Small intestine (tissue), 16 donors: ENCODE measurements at places on chromosomes 7 and 10.

- DNase-seq, result no peak
Observed at GRCh38 chr10:109774121-109774440, 149.2 kb downstream of the XPNPEP1 start.

GRCh38 chr7:149214020-149214720 lies 18.8 kb downstream of the ZNF282 start:
- DNase-seq, result no peak

DNA sequence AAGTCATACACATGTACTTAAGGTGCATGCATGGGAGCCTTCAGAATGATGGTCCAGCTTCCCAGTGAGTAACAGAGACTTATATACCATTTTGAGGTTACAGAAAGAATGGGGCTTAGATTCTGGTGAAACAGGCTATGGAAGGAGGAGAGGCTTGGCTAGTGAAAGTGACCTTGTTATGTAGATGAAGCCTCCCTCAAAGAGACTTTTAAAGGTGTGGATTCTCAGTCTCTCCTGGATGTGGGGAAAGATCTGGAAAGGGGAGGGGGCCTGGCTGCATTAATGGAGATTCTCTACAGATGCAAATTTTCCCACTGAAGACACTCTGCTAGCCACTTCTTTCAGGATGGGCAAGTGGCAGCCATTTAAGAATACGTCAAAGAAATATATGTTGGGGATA lies 5.5 kb downstream of the RASSF4 start:
- DNase-seq, result no peak

DNA sequence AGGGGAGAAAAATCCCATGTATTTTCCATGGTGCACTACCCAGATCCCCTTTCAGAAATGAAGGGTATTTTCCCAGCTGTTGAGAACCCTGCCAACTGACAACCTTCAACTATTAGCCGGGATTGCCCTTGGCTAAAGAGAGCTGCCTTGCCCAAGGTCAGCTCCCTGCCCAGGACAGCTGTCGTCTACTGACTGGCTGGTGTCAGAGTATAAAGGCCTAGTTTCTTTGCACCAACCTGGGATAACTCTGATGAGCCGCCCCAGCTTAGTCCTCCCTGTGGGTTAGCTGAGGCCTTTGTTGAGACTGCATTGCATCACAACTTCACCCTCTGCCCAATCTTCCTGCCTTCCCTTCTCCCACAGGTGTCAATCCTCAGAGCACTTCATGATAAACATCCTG lies 147.2 kb upstream of the RHEB start:
- no peak for DNase-seq

DNA sequence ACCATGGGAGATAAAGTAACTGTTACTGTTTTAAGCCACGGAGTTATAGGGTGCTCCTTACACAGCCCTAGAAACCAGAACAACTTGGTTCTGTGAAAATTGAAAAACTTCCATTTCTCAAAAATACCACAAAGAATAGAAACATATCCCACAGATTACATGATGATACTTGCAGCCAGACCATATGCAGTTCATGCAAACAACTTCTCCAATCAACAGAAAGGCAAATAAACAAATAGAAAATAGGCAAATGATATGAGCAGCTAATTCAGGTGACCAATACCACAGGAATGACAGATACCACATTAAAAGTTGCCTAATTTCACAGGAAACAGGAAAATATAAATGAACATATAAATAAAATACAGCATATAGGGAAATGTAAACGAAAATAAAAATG lies 297.5 kb downstream of the HTR7 start:
- no peak for DNase-seq

GRCh38 chr7:42144604-42145003 lies 92.4 kb downstream of the GLI3 start:
- DNase-seq, result no peak

DNA sequence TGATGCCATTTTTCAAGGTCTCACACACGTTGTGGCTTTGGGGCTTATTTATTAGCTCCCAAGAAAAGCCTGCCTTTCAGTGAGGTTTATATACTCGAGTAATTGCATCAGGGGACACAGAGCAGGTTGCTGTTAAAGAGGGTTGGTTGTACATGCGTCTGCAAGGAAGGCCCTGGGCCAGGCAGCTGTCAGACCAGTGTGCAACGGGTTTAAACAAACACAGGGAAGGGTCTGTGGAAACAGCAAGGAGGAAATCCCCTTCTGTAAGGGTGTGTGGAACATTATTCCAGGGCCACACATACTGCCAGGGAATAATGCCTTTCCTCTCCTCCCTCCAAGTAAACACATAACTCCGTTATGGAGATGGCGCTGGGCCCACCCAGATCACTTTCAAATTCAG lies 1.7 kb upstream of the CHST15 start:
- no peak for DNase-seq

DNA sequence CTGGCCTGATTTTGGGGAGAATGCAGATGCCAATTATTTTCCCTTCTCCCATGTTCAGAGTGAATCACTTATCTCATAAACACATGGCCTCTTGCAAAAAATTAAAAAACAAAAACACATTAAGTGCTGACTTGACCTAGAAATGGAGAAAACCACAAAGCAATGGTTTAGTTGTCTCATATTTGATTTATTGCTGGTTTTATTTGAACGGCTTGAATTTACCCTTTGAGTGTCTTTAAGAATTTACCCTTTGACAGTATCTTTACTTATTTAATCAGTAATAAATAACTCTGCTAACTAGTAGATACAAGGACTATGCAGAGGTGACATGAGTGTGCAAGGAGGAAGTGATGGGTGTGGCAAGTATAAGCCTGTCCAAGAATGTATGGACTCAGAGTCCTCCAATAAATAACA lies 68.1 kb upstream of the GSDME start:
- peak; percentile 71 for DNase-seq

DNA sequence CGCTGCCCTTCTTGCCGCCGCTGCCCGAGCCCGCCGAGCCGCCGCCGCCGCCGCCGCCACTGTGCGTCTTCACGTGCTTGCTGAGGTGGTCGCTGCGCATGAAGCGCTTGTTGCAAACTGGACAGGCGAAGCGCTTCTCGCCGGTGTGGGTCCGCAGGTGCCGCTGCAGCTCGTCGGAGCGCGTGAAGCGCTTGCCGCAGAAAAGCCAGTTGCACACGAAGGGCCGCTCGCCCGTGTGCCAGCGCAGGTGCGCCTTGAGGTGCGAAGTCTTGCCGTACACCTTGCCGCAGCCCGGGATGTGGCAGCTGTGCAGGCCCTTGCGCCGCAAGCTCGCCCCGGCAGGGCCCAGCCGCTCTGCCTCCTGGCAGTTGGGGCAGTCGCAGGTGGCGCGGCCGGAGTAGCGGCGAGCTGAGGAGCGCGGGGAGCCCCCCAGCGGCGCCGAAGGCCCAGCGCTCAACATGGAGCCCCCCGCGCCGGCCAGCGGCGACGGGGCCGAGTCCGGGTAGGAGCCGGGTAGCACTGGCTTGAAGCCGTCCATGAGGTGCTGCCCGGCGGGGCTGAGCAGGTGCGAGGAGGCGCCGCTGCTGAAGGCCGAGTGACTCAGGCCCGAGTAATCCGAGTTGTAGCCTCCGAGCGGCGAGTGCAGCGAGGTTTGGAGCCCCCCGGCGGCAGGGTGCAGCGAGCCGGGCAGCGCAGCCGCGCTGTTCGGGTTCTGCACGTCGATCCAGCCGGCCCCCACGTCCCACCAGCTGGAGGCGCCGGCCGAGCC lies 2.1 kb downstream of the SP8 start:
- DNase-seq, result no peak

GRCh38 chr7:112880818-112881418 lies 90.7 kb upstream of the TMEM168 start:
- DNase-seq, result no peak

DNA sequence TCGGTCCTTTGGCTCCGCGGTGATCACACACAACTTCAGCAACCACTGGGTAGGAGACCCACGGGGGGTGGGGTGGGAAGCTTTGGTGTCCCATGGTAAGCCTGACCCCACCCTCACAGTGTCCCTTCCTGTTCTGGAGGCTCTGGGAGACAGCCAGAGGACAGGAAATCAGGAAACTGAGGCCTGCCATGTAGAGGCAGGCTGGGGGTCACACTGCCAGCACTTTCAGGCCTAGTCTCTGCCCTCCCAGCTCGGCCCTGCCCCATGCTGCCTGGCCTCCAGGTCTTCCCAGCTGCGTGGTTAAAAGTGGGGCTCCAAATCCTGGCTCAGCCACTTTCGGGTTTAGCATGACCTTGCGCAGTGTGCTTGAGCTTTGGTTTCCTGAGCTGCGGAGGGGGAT lies 10.9 kb downstream of the AQP1 start:
- DNase-seq, result no peak

GRCh38 chr7:139118805-139119485 lies 9.4 kb upstream of the ZC3HAV1 start:
- peak; percentile 86 for DNase-seq

DNA sequence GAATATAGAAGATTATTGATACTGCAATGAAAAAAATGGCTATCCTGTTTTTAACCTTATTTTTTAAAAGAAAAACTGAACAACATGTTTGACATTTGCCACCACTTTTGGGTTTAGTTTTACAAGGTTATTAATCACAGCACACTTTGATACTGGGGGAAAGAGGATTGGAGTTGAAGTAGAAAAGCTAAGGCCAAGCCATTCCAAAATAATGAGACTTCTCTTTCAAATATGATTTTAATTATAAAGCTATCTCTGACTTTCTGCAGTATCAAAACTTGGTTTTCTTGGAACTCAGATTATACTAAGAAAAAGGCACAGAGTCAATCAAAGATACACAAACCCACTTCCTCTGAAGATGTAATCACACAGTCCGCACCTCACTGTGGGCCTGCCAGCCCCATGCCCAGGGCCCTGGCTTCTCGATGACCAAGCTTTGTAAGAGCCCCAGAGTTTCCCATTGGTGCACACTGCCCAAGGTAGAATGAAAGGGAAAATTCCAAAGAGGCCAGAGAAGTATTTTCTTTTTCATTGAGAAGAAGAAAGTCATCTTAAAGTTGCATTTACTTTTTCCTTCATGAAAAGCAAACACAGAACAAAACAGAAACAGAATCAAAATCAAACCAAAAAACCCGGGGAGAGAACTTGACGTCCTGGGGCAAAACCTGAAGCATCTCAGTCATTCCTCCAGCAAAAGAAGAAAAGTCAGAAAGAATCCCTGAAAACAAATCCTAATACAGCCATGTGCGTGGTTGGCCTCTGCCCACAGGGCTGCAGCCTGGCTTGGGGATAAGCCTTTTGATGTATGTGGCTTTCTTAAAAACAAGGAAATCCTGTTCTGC lies 187.7 kb upstream of the KLF6 start:
- no peak for DNase-seq

DNA sequence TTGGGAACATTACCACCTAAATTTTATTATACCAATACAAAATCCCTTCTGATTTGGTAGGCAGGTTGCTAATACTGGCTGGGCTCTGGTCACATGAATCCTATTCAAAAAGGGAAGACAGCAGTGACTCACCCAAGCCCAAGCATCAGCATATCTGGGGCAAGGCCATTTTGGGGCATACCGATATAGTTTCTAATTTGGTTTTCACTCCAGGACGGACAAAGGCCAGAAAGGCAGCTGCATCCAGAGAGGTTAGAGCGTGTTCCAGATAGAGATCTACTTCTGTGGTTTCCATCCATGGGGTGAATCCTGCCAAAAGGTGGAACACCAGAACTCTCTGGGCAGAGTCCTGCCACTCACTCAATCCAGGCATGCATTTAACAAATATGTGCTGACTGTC lies 335.8 kb downstream of the ELMO1 start:
- no peak for DNase-seq

GRCh38 chr10:123327450-123327849 lies 173.2 kb downstream of the BUB3 start:
- DNase-seq, result no peak

- DNase-seq, result no peak
Observed at GRCh38 chr7:6432781-6433180, 15.0 kb downstream of the DAGLB start.

DNA sequence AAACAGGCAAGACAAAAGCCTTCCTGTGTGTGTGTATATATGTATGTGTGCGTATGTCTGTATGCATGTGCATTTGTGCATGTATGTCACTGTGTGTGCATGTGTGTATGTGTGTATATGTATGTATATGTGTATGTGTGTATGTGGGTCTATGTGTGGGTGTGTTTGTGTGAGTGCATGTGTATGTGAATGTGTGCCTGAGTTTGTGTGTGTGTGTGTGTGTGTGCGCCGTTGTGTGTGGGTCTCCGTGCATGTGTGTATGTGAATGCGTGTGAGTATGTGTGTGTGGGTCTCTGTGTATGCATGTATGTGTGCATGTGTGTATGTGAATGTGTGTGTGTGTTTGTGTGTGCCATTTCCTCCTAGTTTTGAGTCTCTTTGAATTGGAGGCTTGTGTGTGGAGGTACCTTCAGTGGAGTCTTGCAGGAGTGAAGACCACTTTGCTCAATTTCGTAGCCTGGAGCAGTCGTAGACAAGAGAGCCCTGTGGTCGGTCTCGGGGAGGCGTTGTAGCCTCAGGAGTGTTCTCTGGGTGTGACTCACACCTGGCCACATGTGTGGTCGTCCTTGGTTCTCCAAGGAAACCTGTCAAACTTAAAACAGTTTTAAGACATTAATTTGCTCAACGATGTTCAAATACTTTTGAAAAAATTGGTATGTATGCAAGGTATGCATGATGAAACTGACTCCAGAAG lies 28.1 kb downstream of the INPP5A start:
- no peak for DNase-seq

DNA sequence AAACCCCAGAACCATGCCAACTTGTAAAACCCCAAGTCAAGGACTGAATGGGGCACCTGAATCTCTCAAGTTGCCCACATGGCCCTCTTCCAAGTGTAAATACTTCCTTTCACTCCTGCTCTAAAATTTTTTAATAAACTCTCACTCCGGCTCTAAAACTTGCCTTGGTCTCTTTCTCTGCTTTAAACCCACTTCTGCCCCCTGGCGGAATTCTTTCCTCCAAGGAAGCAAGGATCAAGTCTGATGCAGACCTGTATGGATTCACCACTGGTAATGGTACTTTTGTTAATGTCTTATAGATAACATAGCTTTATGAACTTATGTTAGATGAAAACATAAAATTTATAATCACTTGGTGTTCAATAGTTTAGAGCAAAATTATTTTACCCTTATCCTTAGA lies 33.8 kb downstream of the SLC16A9 start:
- peak; percentile 19 for DNase-seq
